ENCODE measurements at places on chromosomes 3 and 15.

DNA sequence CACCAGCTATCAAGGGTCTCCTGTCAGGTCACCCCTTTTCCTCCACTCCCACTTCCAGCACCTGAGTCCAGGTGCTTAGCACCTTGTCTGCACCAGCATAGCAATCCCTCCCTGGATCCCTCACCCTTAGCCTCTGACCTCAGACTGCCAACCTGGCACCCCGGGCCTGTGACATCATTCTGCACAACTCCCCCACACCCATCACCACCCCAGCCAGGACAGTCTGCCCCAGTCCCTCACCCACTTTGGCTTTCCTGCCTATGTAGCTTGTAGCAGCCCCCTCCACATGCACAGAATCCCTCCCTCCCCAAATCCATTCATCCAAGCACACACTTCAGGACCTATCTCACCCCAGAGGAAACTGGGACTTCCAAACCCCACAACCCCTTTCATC, 819 bp upstream of the PLXNB1 start:
- no peak for DNase-seq

- DNase-seq: no peak
These were observed 62.0 kb downstream of the KLHL6 start for GRCh38 chr3:183493296-183494045.

- no peak for DNase-seq
These were observed 12.0 kb downstream of the PTH1R start for GRCh38 chr3:46889381-46890110.

GRCh38 chr3:117801912-117802239, 1092.3 kb downstream of the TUSC7 start:
- no peak for DNase-seq

- DNase-seq: no peak
These were observed 2.9 kb upstream of the USP3 start for GRCh38 chr15:63501256-63502089.

- no peak for DNase-seq
These were observed 62.9 kb upstream of the PTX3 start for GRCh38 chr3:157373783-157374182.

DNA sequence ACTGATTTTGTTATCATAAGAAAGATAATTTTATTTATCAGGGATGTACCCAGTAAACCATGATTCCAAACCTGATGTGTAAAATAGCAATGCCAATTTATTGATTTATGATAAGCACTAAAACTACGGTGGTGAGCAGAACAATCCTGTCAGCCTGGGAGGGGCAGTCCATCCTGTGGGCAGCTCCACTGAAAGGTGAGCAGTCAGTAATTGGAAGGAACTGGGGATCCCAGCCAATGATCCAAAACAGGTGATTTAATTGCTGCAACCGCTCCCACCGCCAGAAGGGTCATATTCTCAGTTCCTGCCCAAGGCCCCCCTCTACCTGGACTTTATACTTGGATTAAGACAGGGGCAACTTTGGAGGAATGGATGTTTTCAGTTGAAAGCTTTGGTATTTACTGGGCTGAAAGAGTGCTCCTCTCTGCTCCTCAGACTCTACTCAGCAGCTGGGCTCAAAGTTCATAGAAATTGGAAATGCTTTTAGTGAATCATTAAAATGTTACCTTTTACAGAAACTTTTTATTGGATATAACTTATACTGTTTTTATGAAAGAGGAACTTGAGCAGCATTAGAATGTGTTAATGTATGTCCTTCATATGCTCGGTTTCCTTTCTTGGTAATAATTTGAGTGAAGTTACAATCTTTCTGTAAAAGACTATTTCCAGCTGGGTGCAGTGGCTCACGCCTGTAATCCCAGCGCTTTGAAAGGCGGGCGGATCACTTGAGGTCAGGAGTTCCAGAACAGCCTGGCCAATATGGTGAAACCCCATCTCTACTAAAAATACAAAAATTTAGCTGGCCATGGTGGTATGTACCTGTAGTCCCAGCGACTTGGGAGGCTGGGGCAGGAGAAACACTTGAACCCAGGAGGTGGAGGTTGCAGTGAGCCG, 198.6 kb upstream of the IL12A start:
- no peak for DNase-seq

GRCh38 chr3:56938530-56938929, 121.9 kb upstream of the SPATA12 start:
- peak; percentile 9 for DNase-seq

DNA sequence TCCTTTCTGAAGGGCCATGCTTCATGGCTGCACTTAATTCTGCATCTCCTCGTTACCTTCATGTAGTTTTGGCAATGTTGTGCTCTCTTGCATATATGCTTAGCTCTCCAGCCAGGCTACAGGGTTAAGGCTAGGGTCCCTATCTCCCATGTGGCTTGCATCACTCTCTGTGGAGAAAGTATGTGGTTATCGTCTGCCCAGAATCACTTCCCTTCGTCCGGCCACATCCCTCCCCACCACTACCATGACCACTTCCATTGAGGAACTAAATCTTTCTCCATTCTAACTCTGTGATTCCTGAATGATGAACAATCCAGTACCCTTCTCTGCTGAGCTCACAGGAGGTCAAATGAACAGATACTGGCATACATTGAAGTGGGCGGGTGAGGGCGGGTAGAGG, 34.0 kb downstream of the WWTR1 start:
- DNase-seq: no peak

- DNase-seq: no peak
These were observed 64.4 kb upstream of the FLNB start for GRCh38 chr3:57943525-57944495.

GRCh38 chr3:152458376-152459117, 189.8 kb downstream of the MBNL1 start:
- no peak for DNase-seq

- no peak for DNase-seq
These were observed 320.1 kb upstream of the WNT5A start for GRCh38 chr3:55807210-55807609.

GRCh38 chr3:81274671-81275070, 486.8 kb downstream of the GBE1 start:
- DNase-seq: no peak

GRCh38 chr3:73681610-73682009, 56.9 kb upstream of the PDZRN3 start:
- DNase-seq: no peak

GRCh38 chr15:78440375-78441373, 2.7 kb downstream of the IREB2 start:
- no peak for DNase-seq

GRCh38 chr3:30476368-30477084, 129.9 kb upstream of the TGFBR2 start:
- DNase-seq: no peak

- DNase-seq: no peak
These were observed 113.4 kb downstream of the ETFA start for GRCh38 chr15:76197703-76198455.

GRCh38 chr3:23822559-23822958, 16.8 kb downstream of the UBE2E1 start:
- no peak for DNase-seq

GRCh38 chr15:83905556-83906273, 251.8 kb downstream of the ADAMTSL3 start:
- DNase-seq: no peak

DNA sequence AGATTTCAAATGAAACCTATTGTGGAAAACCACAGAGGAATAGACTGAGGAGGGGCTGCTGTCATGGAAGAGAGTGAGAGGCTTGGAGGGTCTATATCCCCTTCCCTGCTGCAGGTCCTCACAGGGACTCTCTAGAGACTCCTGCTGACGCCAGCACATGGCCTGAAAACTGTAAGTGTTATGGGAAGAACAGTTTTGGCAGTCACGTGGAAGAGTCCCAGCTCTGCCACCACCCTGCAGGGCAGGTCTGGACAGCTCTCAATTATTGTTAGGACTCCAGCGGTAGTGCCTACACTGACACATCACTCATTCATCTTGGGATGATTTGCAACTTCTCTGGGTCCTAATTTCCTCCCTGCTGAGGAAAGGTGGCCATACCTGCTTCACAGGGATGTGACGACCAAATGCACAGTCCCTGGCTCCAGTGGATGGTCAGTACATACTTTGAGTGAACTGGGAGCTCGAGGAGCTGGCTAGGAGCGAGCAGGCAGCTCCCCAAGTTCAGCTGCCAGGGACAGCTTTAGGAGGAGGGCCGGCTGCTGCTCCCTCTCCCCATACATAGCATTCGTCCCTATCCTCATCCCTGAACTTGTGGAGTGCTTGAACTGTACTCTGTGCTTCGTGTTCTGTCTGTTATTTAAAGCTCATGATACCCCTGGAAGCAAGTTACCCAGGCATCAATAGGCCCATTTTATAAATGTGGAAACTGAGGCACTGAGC, 49.2 kb downstream of the CTXND1 start:
- no peak for DNase-seq

- DNase-seq: no peak
These were observed 1.4 kb upstream of the RASL12 start for GRCh38 chr15:65069179-65069578.

DNA sequence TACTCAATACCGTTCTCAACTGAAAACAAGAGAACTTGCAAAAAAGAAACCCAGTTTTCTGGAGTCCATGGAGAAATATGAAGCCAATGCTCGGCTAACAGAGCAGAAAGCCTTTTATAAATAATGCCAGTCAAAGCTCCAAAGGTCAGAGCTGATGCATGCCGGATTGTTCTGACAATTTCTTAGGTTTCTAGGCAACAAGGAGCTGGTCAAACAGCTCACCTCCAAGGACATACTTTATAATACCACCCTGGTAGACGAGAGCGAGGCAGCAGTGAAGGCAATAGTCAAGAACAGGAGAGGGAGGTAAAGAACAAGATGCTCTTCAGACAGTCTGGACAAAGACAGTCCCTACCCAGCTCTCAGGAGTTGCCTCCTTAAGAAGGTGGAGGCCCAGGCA, 111.1 kb downstream of the UBE3A start:
- DNase-seq: no peak

DNA sequence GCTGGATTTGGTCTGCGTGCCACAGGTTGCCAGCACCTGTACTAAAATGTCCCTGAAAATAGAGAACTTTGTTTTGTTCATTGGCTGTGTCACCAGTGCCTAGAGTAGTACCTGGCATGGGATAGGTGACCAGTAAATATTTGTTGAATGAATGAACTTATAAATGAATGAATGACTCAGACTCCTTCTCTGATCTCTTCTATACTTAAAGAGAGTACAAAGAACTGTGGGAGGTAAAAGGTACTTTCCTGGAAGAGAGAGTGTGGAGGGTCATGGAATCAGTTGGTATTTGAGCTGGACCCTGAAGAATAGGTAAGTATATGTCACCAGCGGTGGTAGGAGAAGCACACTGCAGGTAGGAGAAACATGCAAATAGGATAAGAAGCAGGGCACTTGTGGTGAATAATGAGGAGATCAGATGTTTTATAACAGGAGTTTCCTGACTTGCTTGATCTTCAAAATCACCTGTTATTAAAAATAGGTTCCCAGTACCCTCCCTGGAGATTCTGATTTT, 149.4 kb downstream of the LPP start:
- DNase-seq: no peak

GRCh38 chr3:177606891-177607290, 409.6 kb upstream of the TBL1XR1 start:
- DNase-seq: no peak

DNA sequence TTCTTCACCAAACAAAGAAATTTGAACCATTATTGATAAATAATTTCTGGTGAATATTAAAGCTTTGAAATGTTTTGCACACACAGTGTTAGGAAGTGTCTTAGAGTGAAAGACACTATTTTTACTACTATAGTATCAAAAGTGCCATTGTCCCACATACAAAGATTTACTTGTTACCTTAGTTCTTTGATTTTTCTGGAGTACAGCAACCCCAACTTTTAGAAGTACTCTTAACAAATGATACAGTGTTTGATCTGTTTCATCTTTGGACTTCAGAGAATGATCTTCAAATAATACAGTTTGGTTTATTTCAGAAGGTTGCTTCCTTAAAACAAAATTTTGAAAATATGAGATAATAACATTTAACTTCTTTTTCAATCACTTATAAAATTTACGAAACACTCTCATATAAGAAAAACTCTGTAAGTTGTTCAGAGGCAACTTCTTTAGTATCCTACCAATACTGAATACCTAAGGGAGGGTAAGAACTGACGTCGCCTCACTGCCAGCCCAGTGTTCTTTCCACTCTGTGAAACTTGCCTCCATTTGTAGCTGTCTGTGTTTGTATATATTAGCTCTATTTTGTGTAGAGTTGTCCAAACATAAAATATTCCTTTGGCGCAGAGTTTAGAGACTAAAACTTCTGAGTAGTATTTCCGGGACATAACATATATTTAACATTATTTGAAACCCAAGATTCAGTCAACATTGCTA, 464.2 kb downstream of the LPP start:
- no peak for DNase-seq

- DNase-seq: no peak
These were observed 13.4 kb downstream of the HACD2 start for GRCh38 chr3:123571264-123571972.

- no peak for DNase-seq
These were observed 586.9 kb upstream of the DPPA4 start for GRCh38 chr3:109924196-109924595.

GRCh38 chr3:94092086-94092485, 29.2 kb downstream of the NSUN3 start:
- no peak for DNase-seq
